ENCODE measurements at places on chromosomes 3 and 15. TPM values are rescaled to one million over a fixed set of nuclear protein-coding genes. Genes with fewer than 3 reads are reported as not detected.

NLGN1 gene
- 24.4 TPM for total RNA-seq

TEX55 gene
- not detected for total RNA-seq

SCN11A gene
- total RNA-seq = 0.27 TPM

PSTPIP1 gene
- total RNA-seq = 18.2 TPM

RAB6B gene
- total RNA-seq = 16.1 TPM
